Renal cortical epithelial cell (primary cell): ENCODE measurements at places on chromosomes 11 and 22. TPM values are rescaled to one million over a fixed set of nuclear protein-coding genes. Genes with fewer than 3 reads are reported as not detected.

DNA sequence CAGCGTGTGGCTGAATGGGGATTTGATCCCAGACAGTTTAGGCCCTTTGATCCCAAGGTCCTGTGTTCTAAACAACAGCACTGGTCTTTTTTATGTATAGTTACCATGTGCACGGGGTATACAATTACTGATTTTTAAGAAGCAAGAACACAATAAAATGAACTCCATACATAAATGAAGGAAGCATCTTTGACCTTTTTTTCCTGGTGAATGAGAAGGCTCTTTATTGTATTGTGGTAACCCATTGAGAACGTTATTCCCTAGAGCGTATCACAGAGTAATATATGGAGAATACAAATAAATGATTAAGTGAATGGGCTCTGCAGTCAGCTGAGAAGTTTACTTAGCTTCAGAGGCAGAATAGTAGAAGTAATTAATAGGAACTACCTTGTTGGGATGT lies 563.6 kb downstream of the NTM start:
- no peak for DNase-seq

- DNase-seq, result no peak
Measured at GRCh38 chr11:69669486-69669885, 5.7 kb downstream of the LTO1 start.

- DNase-seq, result no peak
Measured at GRCh38 chr22:34669001-34669400, 397.0 kb upstream of the ISX start.

DNA sequence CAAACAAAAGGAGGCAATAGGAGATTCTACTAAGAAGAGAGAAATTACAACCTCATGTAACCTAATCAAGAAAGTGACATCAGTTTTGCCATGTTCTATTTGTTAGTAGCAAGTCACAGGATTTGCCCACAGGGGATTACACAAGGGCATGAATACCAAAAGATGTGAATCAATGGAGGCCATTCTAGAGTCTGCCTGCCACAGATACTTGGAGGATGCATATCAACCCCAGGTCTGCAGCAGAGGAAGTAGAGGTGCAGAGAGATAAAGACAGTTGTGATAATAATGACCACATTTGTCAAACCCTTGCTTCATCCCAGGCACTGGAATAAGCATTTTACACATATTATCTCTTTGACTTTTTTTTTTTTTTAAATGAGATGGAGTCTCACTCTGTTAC lies 2.4 kb upstream of the ASCC2 start:
- peak; percentile 17 for DNase-seq

Gene ZNF214
- 3.8 and 8.4 TPM in 2 replicates for total RNA-seq

Gene ISX
- not detected in 2 replicates for total RNA-seq

DNA sequence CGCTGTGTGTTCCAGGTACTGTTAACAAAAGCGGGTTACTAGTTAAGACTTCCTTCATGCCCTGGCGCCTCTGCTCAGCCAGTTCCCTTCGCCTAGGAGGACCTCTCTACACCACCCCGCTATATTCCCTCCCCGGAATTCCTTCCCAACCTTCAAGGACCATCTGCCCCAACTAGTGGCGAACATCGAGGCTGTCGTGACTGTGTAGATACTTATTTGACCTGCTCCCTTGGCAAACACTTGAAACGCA lies 450 bp upstream of the BCL2L13 start:
- DNase-seq, result no peak

Gene OR4C15
- not detected in 2 replicates for total RNA-seq

Gene SMC1B
- not detected in 2 replicates for total RNA-seq

DNA sequence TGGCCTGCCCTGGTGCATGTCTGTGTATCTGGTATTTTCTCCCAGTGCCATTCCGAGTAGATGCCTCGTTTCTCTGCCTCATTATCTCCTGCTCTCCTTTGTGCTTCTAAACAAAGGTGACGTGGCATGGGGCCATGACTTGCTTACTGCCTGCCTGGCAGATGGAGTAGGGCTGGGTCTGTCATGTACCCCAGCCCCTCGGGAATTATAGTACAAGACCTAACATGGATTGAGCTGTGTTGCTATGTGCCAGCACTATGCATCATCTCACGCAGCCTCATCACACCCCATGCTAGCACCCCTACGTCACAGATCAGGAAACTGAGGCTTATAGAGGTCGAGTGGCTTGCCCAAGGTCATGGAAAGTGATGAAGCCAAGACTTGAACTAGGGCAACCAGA lies 88.1 kb downstream of the GALNT18 start:
- DNase-seq, result no peak

- DNase-seq, result peak; percentile 29
Measured at GRCh38 chr22:39379756-39380730, 19.5 kb upstream of the TAB1 start.

- no peak for DNase-seq
Measured at GRCh38 chr11:44624761-44625221, 59.3 kb downstream of the CD82 start.

DNA sequence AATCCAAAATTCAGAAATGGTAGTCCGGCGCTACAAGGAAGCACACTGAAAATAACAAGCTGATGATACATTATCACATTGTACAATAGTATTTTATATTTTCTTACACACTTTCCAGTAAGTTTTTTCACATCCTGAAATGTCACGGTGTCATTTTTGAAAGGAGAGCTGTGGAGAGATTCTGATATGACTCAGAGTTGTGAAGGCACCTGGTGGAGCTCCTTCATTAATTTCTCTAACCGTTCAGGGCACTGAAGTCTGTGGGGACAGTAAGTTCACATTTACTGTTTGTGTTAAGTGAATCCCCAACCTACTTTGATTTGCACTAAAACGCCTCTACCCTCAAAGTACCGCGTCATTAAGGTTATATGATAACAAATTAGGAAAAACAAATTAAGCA lies 13.3 kb downstream of the LDHAL6A start:
- DNase-seq, result no peak

- DNase-seq, result no peak
Measured at GRCh38 chr11:45296075-45296474, 9.9 kb upstream of the SYT13 start.

DNA sequence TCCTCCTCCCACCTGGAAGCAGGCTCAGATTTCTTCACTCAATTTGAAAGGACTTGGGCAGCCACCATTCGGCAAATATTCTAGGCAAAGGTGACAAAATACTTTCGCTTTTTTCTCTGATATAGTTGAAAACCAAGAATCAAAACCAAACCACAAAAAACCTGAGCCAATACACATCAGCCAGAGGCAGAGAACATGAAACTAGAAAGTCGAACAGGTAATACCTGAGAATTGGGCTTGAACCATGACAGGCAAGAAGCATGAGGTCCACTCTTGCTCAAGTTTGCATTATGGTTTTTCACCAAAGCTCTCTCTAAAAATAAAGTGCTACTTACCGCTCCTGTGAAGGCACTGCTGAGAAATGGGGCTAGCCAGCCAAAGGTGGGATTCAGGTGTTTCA lies 26.2 kb upstream of the LDLRAD3 start:
- DNase-seq, result no peak

Gene KRTAP5-8
- not detected in 2 replicates for total RNA-seq

DNA sequence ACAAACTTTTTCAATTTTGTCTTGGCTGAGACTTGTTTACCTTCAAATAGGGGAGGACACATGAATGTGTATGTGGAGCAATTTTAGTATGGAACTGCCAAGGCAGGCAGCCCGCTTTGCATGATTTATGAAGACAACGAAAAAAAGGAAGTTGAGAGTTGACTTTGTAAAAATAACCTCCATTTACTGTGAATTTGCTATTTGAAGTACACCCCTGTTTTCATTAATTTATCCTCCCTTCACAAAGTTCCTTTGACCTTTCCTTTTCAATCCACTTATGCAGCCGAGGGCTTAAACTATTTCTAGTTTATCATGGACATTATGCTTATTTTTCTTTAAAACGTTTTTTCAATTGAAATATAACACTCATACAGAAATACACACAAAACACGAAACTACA lies 369.6 kb upstream of the CADM1 start:
- DNase-seq, result no peak

GRCh38 chr11:11821899-11822298 lies 19.9 kb upstream of the USP47 start:
- DNase-seq, result peak; percentile 93

GRCh38 chr11:116471608-116472256 lies 301.1 kb downstream of the BUD13 start:
- peak; percentile 59 for DNase-seq
